ENCODE measurements at places on chromosomes 5 and 9.

- no peak overlapping the region for H3K4me3 ChIP-seq
- H3K36me3 ChIP-seq = no peaks in the 10 kb centered on the region
- DNase-seq = no peak
- H3K4me1 ChIP-seq = no peaks in the 10 kb centered on the region
- H3K27me3 ChIP-seq = no peaks in the 10 kb centered on the region
These were observed 93.6 kb downstream of the MCTP1 start for GRCh38 chr5:95191330-95191729.

- H3K27ac ChIP-seq = no peak overlapping the region
- DNase-seq = no peak
- H3K4me3 ChIP-seq = no peak overlapping the region
- H3K4me1 ChIP-seq = no peaks in the 10 kb centered on the region
These were observed 223.8 kb upstream of the S1PR3 start for GRCh38 chr9:88767504-88767790.

GRCh38 chr5:16492398-16493140 lies 27.0 kb upstream of the ZNF622 start:
- H3K27ac ChIP-seq = no peak overlapping the region
- no peak for DNase-seq
- peaks cover 11% of the 10 kb centered on the region for H3K36me3 ChIP-seq
- no peaks in the 10 kb centered on the region for H3K4me1 ChIP-seq
- H3K27me3 ChIP-seq = no peaks in the 10 kb centered on the region

DNA sequence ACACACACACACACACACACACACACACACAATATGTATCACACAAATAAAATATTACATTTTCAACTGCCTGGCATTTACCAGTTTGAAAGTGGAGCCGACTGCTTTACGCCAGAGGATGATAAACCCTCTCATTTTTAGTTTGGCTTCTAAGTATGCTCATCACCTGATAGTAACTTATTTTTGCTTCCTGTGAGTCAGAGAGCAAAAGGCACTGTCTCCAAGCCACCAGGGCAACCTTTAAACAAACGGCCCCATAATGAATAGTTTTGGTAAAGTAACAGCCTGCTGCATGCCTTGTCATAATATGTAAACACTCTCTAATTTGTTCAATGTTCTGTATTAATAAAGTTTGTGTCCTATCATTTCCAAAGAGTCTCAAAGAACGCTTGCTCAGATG lies 26.9 kb downstream of the KLF4 start:
- DNase-seq = no peak
- no peak overlapping the region for H3K4me3 ChIP-seq
- peaks cover 28% of the 10 kb centered on the region for H3K27me3 ChIP-seq
- no peaks in the 10 kb centered on the region for H3K36me3 ChIP-seq
- H3K27ac ChIP-seq = no peak overlapping the region
- H3K4me1 ChIP-seq = no peaks in the 10 kb centered on the region

All from activated T-helper 1 cell treated with anti-CD3 and anti-CD28 coated beads, Interleukin-12 subunit alpha, Interleukin-12 subunit beta, Interleukin-2, Interleukin-4 antibody, amounts not matched to agents 30 ng/mL and 10 ng/mL and 1 ng/mL, durations not matched to agents 14 hours and 24 hours and 36 hours (primary cell).